Right hindlimb (tissue), 1 donor: ENCODE measurements at places on chromosomes 16 and 17.

DNA sequence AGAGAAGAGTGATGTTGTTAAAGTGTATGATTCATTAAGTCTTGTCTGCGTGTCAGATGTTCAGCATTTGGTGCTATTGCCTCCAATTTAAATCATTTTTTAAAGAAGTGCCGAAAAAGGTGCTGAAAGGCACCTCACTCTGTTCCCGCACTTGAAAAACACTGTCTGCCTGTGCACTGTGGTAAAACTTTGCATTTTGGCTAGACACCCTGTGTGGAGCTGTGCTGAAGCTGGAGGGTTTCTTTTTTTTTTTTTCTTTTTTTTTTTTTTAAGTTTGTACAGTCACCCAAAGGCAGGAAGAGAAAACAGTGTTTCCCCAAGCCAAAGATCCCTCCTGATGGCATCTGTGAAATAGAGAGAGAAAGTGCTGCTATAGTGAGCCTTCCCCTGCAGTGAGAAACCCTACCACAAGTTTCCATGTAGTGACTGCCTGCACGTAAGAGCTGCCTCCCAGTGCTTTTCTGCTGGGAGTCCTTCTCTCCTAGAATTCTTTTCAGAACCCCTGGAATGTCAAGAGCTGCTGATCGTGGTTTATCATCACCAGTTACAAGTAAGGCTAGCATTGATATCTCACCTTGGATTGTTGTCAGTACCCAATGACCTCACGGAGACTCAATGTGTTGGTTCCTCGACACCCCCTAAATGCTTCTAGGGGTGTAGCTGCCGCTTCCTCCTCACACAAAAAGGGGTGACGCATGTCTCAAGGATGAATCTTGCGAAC lies 116.0 kb upstream of the SOX9 start:
- DNase-seq: peak; percentile 27

GRCh38 chr16:21646721-21647561 lies 5.5 kb downstream of the IGSF6 start:
- no peak for DNase-seq

- DNase-seq: no peak
Observed at GRCh38 chr16:83200005-83200779, 573.4 kb downstream of the CDH13 start.

- no peak for DNase-seq
Observed at GRCh38 chr17:40958086-40958953, 8.4 kb downstream of the KRT39 start.

DNA sequence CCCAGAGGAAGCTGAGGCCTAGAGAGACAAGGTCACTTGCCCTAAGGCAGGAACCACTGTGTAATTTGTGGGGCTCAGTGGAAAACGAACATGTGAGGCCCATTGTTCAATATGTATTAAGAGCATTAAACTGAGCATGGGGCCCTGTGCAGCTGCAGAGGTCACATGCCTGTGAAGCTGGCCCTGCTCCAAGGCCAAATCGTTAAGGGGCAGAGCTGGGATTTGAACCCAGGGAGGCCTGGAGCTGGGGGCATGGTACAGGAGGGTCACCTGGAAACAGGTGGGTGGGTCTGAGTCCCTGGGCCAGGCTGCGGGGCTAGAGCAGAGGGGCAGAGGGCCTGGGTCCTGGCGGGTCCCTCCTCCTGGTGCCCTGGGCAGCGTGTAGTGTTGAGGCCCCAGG lies 19.7 kb downstream of the C16orf74 start:
- no peak for DNase-seq

GRCh38 chr16:86880316-86881117 lies 302.2 kb downstream of the FOXL1 start:
- DNase-seq: no peak

DNA sequence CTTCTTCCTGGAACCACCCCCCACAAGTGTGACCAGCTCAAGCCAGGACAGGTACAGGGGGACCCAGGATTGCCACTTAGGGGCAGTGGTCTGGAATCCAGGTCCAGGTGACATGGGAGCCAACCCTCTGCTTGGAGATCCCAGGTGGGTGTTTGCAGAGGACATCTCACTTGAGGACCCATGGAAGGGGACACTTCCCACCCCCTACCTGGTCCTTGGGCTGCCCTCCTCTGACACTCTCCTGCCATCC lies 145.5 kb downstream of the SEC14L1 start:
- no peak for DNase-seq

- peak; percentile 59 for DNase-seq
Observed at GRCh38 chr16:4613636-4614570, 785 bp downstream of the UBALD1 start.

DNA sequence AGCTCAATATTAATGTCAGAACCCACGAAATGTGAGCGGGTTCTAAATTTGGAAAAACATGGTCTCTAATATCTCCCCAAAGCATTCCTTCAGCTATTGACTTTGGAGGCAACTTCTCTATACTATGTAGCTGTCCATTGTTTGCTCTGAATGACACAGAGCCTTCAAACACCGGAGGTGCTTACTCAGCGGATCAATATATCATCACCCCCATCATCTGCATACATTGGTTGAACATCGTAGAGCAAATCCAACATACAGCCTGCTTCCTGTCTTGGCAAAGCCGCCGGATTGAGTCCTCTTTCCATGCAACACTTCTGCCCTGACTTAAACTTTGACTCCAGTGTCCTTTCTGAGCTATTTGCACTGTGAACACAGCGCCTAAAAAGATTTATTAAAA lies 61.3 kb downstream of the C17orf67 start:
- DNase-seq: no peak

- DNase-seq: peak; percentile 39
Observed at GRCh38 chr17:46943501-46944393, 20.8 kb downstream of the GOSR2 start.

- no peak for DNase-seq
Observed at GRCh38 chr16:84780544-84781376, 39.0 kb upstream of the CRISPLD2 start.

- DNase-seq: peak; percentile 66
Observed at GRCh38 chr17:75950855-75951554, 10.2 kb upstream of the FBF1 start.

DNA sequence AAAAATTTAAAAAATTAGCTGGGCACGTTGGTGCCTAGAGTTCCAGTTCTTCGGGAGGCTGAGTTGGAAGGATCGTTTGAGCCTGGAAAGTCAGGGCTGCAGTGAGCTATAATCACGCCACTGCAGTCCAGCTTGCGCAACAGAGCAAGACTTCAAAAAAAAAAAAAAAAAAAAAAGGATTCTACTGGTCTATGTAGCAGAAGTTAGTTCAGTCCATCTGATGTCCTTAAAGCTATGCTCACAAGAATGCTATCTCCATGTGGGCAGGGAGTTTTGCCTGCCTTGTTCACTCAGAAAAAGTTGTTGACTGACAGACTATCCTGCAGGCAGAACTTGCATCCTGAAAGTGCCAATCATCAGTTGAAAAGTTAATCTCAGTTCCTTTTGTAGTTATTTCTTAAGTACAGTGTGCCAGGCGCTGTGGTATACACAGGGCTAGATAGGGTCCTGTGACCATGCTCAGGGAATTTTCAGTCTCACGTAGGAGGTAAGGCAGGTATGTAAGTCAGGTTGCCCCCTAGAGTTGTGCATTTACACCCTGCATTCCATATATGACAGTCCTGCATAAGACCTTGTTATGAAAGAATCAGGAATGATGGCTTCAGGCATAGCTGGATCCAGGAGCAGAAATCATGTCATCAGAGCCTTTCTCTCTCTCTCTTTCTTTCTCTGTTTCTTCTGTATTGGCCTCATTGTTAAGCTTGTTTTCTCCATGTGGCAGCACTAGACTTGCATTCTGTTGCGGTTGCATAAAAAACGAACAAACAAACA lies 7.6 kb downstream of the SYT17 start:
- no peak for DNase-seq

GRCh38 chr16:48430890-48431289 lies 45.7 kb upstream of the SIAH1 start:
- DNase-seq: no peak

DNA sequence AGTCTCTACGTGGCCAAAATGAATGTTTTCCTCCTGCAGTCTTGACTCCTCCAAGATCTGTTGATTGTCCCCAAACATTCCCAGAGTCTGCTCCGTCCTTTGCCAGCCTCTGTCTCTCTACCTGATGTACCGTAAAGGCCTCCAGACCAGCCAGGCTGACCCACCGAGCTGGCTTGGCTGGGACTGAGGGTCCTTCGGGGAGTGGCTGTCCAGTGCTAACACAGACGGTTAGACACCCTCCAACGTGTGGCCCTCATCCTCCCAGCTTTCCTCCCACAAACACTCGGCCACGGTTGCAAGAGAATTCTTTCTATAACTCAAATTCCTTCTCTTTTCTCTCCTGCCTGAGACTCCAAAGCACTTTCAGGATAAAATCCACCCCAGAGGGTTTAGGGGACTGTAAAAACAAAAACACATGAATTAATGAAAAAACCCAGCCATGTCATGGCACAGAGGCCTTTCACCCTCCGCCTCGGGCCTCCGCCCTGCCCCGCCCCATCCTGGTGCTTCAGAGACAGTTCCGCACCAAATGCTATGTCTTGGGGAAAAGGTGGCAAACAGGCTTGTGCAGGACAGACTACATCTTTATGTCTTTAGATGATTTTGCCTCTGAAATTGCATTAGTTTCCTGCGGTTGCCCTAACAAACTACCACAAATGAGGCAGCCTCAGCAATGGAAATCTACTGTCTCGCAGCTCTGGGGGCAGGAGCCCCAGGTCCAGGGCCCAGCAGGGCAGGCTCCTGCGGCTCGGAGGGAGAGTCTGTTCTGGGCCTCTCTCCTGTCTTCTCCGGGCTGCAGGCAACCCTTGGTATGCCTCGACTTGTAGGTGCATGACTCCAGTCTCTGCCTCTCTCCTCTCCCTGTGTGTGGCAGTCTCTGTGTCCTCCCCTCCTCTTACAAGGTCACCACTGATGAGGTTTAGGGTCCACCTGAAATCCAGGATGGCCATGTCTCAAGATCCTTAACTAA lies 72.5 kb upstream of the CBX4 start:
- no peak for DNase-seq

DNA sequence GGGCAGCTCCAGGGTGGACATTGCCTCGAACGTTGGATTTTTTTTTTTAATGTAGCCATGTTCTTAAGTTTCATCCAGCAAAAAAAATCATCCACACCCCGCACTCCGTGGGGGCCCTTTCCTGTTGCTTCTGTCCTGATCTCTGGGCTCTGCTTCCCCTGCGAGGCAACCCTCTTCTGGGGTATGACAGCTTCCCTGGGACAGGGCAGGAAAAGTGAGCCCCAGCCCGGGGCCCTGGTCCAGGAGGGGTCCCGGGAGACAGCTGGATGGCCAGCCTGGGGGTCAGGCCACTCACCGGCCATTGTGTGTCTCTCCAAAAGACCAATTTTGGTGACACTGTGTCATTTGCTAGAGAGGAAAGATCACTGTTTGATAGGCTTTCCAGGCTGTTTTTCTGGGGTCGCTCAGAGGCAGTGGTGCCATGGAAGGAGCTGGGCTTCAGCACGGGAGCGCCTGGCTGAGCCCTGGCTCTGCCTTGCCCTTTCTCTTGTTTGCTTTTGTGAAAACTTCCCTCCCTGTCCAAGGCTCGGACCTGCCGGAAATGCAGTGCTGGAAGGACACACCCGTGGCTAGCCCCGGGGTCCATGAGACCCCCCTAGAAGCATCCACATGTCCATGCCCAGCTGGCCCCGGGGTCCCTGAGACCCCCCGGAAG lies 41.0 kb upstream of the CHMP6 start:
- DNase-seq: peak; percentile 13

DNA sequence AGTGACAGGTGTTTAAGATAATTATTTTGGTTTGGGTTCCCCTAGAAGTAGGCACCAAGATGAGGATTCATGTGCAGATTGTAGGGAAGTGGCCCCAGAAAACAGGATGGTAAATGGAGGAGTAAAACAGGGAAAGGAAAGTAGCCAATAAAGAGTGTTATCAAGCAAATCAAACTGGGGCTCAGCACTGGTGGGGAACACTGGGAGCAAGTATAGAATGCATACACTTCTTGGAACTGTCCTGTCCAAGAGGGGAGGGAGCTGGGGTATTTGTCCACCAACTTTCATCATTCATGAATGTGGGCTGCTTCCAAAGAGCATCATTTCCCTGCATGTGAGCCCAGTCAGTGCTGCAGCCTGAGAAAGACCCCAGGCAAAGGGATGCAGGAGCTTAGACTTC lies 215.7 kb upstream of the IRX5 start:
- no peak for DNase-seq
